ENCODE measurements at places on chromosomes 1 and 21. TPM values are rescaled to one million over a fixed set of nuclear protein-coding genes. Genes with fewer than 3 reads are reported as not detected.

SLC44A5 gene
- total RNA-seq: 0.36 TPM

ORC1 gene
- total RNA-seq: 1.2 TPM

HSD3B2 gene
- total RNA-seq: not detected

MAP3K21 gene
- under 0.01 TPM for total RNA-seq

ASCL5 gene
- total RNA-seq: not detected

LRRC39 gene
- 1.2 TPM for total RNA-seq

TRAPPC3 gene
- 93.4 TPM for total RNA-seq

CYB5RL gene
- 10.3 TPM for total RNA-seq

FMN2 gene
- total RNA-seq: 11.2 TPM

DNA sequence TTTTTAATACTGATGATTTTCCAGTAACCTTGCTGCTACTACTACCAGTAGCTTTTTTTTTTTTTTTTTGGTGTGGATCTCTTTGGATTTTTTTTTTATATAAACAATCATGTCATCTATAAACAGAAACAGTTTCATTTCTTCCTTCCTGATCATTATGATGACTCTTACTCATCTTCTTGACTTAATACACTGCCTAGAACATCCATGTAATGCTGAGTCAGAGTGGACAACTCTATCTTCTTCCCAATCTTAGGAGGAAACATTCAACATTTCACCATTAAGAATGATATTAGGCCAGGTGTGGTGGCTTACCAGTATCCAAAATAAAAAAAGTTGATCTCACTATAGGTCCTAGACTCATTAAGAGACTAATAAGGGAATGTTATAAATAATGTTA lies 69.1 kb downstream of the RUSC1 start:
- H3K36me3 ChIP-seq: peaks cover 27% of the 10 kb centered on the region
- DNase-seq: peak; percentile 72
- no peak overlapping the region for H3K4me3 ChIP-seq
- no peaks in the 10 kb centered on the region for H3K27me3 ChIP-seq

GRCh38 chr1:183941001-183941400 lies 96.5 kb downstream of the COLGALT2 start:
- no peak overlapping the region for H3K27ac ChIP-seq
- no peaks in the 10 kb centered on the region for H3K36me3 ChIP-seq
- no peaks in the 10 kb centered on the region for H3K27me3 ChIP-seq
- peaks cover 15% of the 10 kb centered on the region for H3K4me1 ChIP-seq
- DNase-seq: no peak
- no peak overlapping the region for H3K4me3 ChIP-seq

DNA sequence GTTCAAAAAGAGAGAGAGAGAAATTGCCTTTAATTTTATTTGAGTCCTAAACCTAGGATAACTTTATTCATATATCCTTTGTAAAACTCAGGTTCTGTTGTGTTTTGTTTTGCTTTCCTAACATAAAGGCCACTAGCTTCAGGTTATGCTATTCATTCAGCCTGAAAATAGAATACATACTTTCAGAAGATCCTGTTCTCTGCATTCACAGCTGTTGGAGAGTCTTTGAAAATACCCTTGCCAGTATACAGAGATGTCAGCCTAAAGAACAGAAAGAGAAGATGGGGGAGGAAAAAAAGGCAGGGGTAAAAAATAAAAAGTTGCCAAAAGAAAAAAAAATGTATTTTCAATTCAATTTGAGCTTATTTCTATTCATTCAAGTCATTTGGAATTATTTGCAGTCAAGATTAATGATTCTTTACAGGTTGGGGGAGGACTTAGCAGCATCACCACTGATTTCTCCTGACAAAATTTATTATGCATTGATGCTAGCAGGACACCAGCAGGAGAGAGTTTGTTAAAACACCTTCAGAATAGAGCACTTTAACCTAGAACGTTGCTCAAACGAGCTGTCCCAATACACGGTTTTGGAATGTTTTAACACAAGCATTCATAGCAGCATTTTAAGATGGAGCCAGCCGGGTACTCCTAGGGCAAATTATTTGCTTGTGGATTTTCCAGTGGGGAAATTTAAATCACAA lies 318.5 kb downstream of the NTNG1 start:
- no peak overlapping the region for H3K27ac ChIP-seq
- no peaks in the 10 kb centered on the region for H3K27me3 ChIP-seq
- H3K36me3 ChIP-seq: no peaks in the 10 kb centered on the region
- DNase-seq: no peak
- H3K4me1 ChIP-seq: no peaks in the 10 kb centered on the region

GRCh38 chr1:155174324-155175280 lies 953 bp downstream of the TRIM46 start:
- peaks cover 17% of the 10 kb centered on the region for H3K4me1 ChIP-seq
- DNase-seq: peak; percentile 89
- H3K4me3 ChIP-seq: peak overlapping the region; percentile 87
- H3K27ac ChIP-seq: no peak overlapping the region
- H3K27me3 ChIP-seq: no peaks in the 10 kb centered on the region

DNA sequence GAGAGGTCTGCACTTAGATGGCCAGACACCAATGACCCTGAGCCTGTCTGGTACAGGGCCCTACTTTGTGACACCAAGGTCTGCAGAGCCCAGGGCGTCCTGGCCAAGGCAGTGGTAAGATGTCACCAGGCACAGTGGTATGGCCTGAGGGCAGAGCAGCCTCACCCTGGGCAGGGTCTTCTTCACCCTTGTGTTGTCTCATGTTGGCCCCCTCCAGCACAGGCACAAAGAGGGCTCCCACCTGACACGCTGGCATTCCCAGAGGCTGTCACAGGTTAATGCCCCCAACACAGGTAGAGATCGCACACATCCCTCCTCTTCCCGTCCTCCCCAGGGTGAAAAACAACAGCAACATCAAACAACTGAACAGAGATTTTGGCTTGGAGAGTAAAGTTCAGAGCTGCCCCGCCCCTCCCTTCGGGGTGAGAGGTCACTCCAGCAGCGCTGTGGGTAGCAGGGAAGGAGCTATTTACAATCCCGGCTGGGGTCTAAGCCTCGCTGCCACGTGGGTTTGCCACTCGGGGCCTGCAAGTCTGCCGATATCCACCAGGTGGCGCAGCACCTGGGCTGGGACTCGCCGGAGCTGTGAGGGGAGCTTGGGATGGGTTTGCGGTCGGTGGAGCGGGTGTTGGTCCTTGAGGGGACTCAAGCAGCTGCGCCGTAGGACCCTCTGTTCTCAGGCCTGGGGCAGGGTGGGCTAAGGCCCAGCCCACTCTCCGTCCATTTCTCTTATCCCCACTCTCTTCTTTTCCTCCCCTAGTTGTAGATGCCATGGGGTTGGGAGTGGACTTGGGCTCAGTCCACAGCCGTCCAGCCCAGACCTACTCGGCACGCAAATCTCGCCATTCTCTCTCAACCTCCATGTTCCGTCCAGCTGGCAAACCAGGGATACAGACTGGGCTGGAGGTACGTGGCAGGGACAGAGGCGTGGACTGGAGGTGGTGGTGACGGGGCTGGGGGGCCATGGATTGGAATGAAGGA lies 12.7 kb downstream of the EFNA3 start:
- H3K4me3 ChIP-seq: no peak overlapping the region
- no peak overlapping the region for H3K27ac ChIP-seq
- H3K4me1 ChIP-seq: peaks cover 3% of the 10 kb centered on the region
- no peaks in the 10 kb centered on the region for H3K36me3 ChIP-seq
- peak; percentile 92 for DNase-seq

- H3K4me1 ChIP-seq: no peaks in the 10 kb centered on the region
- H3K27ac ChIP-seq: no peak overlapping the region
- DNase-seq: no peak
- H3K27me3 ChIP-seq: peaks cover 13% of the 10 kb centered on the region
- no peak overlapping the region for H3K4me3 ChIP-seq
These were observed 11.4 kb downstream of the UBASH3A start for GRCh38 chr21:42414928-42415769.

DNA sequence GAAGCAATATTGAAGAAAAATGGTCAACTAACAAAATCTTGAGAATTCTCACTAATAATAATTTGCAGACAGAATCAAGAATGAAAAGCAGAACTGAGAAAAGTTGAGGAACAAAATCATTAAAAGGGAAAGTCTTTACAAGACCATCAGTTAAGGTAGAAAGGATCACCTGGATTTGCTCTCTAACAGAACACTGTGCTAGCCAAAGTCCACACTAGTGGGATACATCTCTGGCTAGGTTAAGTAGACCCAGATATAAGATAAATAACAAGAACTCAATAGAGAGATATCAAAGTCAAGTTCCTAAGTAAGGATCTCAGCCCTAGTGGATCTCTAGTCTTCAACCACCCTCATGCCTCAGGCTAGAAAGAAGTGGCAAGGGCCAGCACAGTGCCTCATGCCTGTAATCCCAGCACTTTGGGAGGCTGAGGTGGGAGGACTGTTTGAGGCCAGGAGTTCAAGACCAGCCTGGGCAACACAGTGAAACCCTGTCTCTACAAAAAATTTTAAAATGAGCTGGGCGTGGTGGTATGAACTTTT lies 19.6 kb downstream of the IPP start:
- H3K27me3 ChIP-seq: no peaks in the 10 kb centered on the region
- peaks cover 4% of the 10 kb centered on the region for H3K36me3 ChIP-seq
- no peaks in the 10 kb centered on the region for H3K4me1 ChIP-seq
- no peak for DNase-seq

GRCh38 chr1:189693140-189693539 lies 784.5 kb downstream of the BRINP3 start:
- H3K4me3 ChIP-seq: no peak overlapping the region
- H3K27ac ChIP-seq: no peak overlapping the region
- H3K27me3 ChIP-seq: no peaks in the 10 kb centered on the region
- no peaks in the 10 kb centered on the region for H3K36me3 ChIP-seq
- peak; percentile 25 for DNase-seq
- no peaks in the 10 kb centered on the region for H3K4me1 ChIP-seq

DNA sequence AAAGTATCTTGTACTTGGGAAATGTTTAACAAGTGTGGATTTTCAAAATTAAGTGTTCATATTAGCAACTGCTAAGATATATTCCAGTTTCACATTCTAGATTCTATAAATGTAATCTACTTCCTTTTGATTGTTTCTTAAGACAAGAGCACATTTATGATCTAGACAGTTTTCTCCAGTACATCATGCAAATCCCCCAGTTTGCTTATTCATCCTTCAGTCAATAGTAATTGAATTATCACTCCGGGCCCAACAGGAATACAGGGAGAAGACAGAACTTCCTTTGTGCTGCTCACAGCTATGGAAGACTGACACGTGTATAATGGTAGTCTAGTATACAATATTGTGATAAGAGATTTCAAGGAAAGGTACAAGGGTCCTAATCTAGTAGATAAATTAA lies 14.5 kb downstream of the PLA2G4A start:
- no peaks in the 10 kb centered on the region for H3K27me3 ChIP-seq
- no peak overlapping the region for H3K4me3 ChIP-seq
- no peaks in the 10 kb centered on the region for H3K36me3 ChIP-seq
- no peak overlapping the region for H3K27ac ChIP-seq

- H3K36me3 ChIP-seq: no peaks in the 10 kb centered on the region
- peaks cover 13% of the 10 kb centered on the region for H3K4me1 ChIP-seq
- DNase-seq: peak; percentile 86
- no peaks in the 10 kb centered on the region for H3K27me3 ChIP-seq
These were observed 63.8 kb downstream of the LMO4 start for GRCh38 chr1:87392248-87393192.

GRCh38 chr1:214324896-214325800 lies 44.2 kb downstream of the SMYD2 start:
- peaks cover 5% of the 10 kb centered on the region for H3K4me1 ChIP-seq
- H3K36me3 ChIP-seq: no peaks in the 10 kb centered on the region
- H3K4me3 ChIP-seq: no peak overlapping the region

DNA sequence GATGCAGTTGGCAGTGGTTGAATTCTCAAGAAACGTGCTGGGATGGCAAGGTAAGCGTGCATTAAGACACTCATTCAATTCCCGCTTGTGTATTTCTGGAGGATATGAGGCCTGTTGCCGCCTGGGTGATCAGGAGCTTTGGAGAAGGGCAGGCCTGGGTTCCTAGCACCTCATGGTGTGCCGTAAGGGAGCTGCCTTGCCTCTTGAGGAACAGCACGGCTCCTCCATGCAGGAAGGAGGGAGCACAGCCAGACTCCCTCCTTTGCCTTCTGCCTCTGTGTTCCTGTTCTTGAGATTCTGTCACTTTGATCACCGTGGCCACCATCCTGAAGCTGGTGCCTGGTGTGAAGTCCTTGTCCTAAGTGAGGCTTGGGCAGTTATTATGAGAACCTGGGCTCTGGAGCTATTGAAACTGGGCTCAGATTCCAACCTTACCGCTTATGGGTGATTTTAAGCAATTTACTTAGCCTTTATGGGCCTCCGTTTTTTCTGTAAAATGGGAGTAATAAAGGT lies 18.3 kb downstream of the SLFNL1 start:
- no peak for DNase-seq
- H3K27ac ChIP-seq: peak overlapping the region; percentile 78
- H3K4me3 ChIP-seq: no peak overlapping the region
- peaks cover 25% of the 10 kb centered on the region for H3K4me1 ChIP-seq
- H3K27me3 ChIP-seq: no peaks in the 10 kb centered on the region

DNA sequence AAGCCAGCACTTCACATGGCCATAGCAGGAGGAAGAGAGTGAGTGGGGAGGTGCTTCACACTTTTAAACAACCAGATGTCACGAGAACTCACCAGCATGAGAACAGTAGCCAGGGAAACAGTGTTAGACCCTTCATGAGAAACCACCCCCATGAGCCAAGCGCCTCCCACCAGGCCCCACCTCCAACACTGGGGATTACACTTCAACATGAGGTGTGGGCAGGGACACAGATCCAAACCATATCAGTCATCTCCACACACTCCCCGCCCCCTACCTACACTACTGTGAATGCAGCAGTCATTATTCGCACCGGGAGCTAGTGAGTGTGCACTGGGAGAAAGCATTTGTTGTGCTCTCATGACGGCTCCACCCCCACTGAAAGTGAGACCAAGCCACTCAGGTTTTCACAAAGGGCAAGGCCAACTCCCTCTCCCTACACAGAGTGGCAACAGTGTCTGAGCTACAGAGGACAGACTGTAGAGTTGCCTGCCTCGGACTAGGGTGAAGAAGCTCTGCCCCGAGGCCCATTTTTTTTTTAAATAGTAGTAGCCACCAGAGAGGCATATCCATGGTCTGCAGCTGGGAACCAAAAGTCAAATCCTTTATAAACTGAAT lies 125.6 kb downstream of the BARHL2 start:
- no peak overlapping the region for H3K27ac ChIP-seq
- H3K36me3 ChIP-seq: no peaks in the 10 kb centered on the region
- H3K4me3 ChIP-seq: no peak overlapping the region
- H3K4me1 ChIP-seq: no peaks in the 10 kb centered on the region
- no peak for DNase-seq

DNA sequence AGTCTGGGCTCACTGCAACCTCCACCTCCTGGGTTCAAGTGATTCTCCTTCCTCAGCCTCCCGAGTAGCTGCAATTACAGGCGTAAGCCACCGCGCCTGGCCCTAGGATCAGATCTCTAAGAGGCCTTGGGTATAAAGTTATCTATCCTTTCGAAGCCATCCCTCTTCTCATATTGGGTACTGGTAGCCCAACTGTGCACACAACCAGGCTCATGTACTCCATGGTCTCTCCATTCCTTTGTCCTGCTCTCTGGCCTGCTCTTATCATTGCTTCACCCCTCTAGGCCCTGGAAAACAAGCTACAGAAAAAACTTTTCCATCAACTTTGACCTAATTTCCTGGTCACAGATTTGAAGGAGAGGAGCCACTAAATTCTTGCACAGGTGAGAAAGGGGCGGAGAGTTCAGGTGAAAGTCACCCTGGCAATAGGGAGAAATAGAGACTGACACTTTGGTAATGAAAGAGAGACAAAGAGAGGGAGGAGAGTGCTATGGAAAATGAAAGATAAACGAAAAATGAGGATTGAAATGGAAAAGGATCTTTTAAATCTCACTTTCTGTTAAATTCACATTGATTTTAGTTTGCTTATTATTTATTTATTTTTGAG lies 6.0 kb downstream of the TXNIP start:
- DNase-seq: no peak
- peaks cover 31% of the 10 kb centered on the region for H3K4me1 ChIP-seq
- H3K36me3 ChIP-seq: peaks cover 34% of the 10 kb centered on the region
- no peak overlapping the region for H3K4me3 ChIP-seq
